Gastroesophageal sphincter (tissue), 4 donors: ENCODE measurements at places on chromosomes 3 and 15. TPM values are rescaled to one million over a fixed set of nuclear protein-coding genes. Genes with fewer than 3 reads are reported as not detected.

- no peak for ATAC-seq
These were observed 300.1 kb downstream of the ROBO1 start for GRCh38 chr3:79467721-79468120.

- ATAC-seq = no peak
These were observed 308.5 kb downstream of the SV2B start for GRCh38 chr15:91408476-91409076.

GRCh38 chr15:59299929-59300617 lies 72.6 kb downstream of the MYO1E start:
- ATAC-seq = peak; percentile 95

GRCh38 chr3:107660306-107660976 lies 137.7 kb downstream of the BBX start:
- peak; percentile 20 for ATAC-seq

- no peak for ATAC-seq
These were observed 2.4 kb upstream of the MESD start for GRCh38 chr15:80992006-80992405.

GRCh38 chr3:31831591-31831990 lies 149.5 kb downstream of the OSBPL10 start:
- ATAC-seq = no peak

GRCh38 chr3:53525765-53526703 lies 31.6 kb downstream of the CACNA1D start:
- ATAC-seq = peak; percentile 81

DNA sequence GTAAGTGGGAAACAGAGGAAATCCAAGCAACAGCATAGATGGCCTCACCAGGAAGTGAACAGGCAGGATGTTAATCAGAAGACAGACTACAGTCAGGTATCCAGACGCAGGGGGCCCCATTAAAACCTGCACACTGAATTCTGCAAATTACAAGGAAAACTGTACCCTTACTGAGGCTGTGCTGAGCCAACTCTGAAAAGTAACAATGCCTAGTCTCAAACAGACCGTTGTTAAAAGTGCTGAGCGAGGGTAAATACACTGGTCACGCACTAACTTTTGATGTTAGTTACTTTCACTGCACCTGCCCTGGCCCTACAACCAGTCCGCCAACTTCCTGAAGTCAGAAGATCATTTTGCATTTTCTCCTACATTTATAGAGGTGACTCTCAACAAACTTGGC lies 1.0 kb downstream of the TAMM41 start:
- ATAC-seq = no peak

- no peak for ATAC-seq
These were observed 24.9 kb upstream of the ARPIN start for GRCh38 chr15:89937365-89938350.

- no peak for ATAC-seq
These were observed 92.8 kb upstream of the DCBLD2 start for GRCh38 chr3:98994128-98994762.

GRCh38 chr15:72047020-72047419 lies 70.9 kb downstream of the MYO9A start:
- ATAC-seq = no peak

GRCh38 chr3:82044930-82045705 lies 283.7 kb upstream of the GBE1 start:
- ATAC-seq = no peak

GRCh38 chr15:68875377-68876116 lies 54.8 kb upstream of the SPESP1 start:
- peak; percentile 87 for ATAC-seq

DNA sequence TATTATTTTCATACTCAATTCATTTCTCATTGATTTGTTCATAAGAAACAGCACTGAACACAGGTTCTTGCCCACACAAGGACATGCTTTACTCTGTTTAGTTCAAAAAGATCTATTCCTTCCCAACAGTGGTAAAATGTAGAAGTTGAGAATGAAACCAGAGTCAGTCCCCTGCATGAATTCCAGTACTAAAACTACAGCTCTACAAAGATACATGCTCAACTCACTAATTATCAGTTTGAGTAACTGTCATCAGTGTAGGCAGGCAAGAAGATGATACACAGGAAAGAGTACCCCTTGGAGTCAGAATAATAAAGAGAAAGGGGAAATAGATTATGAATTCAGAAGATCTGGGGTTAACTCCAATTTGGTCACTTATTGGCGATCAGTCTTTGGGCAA lies 43.2 kb downstream of the NR2E3 start:
- no peak for ATAC-seq

GRCh38 chr15:54576298-54576935 lies 598.2 kb downstream of the UNC13C start:
- ATAC-seq = no peak

DNA sequence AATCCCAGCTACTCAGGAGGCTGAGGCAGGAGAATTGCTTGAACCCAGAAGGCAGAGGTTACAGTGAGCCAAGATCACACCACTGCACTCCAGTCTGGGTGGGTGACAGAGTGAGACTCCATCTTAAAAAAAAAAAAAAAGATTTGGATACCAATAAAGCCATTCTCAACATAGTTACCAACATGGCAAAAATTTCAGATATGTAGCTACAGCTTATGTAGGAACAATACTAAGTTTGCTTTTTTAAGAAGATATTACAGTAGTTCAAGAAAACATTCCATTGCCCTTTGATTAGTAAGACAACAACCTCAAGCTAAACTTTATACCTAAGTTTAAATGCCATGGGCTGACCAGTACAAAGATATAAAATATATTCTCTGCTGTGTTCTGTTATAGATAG lies 34.4 kb downstream of the ZNF106 start:
- ATAC-seq = no peak

DNA sequence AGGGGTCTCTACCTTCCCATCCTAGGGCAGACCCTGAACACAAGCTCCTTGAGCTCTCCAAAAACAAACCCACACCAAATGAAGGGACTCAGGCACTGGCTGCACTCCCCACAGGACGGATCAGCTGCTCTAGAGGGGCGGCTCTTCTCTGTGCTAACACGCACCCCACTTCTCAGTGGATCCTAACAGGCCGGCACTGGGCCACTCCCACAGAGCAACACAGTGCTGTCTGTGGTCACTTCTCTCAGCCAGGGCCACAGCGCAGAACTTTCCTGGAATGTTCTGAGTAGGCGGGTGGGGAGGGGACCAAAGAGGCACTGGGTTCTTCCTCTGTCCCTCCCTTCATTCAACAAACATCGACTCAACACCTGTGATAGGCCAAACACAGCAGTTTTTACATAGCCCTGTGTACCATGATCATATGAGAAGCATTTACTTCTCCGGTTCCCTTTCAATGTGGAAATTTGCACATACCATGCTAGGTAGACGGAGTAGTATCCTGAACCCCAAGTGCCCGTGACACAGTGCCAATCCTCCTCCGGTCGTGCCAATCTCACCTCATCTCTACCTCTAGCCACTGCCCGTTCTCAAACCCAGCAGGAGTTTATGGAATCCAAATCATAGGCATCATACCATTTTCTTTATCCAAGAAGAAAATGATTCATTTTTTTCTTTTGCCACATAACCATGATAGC lies 98.1 kb downstream of the LRIG1 start:
- no peak for ATAC-seq

- peak; percentile 72 for ATAC-seq
These were observed 11.2 kb downstream of the ATP8B4 start for GRCh38 chr15:50107591-50108408.

DNA sequence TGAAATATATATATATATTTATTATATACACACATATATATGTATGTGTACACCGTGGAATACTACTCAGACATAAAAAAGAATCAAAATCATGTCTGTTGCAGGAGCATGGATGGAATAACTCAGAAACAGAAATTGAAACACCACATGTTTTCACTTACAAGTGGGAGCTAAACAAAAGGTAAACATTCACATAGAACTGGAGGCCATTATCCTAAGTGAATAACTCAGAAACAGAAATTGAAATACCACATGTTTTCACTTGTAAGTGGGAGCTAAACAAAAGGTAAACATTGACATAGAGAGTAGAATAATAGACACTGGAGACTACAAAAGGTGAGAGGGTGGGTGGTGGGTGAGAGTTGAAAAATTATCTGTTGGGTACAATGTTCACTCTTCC lies 171.5 kb upstream of the GOLIM4 start:
- ATAC-seq = no peak

GRCh38 chr3:65026151-65026550 lies 338.4 kb upstream of the ADAMTS9 start:
- ATAC-seq = no peak

DNA sequence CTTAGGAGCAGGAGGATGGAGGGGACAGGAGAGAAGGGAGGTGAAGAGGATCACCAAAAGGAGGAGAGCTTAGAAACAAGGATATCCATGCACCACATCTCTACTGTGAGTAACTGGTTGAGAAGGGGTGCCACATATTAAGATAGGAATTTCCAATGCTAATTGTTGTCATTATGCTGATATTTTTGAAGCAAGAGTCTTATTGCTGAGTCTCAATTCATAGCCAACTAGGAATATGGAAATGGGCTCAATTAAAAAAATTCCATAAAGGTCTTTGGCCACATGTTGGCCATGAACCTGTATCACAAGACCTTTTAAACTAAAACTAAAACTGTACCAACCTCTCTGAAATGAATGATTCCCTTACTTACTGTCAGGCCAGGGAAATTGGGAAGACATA lies 642.6 kb downstream of the MAGI1 start:
- no peak for ATAC-seq

- no peak for ATAC-seq
These were observed 60.8 kb downstream of the RIOX2 start for GRCh38 chr3:97911459-97911858.

DNA sequence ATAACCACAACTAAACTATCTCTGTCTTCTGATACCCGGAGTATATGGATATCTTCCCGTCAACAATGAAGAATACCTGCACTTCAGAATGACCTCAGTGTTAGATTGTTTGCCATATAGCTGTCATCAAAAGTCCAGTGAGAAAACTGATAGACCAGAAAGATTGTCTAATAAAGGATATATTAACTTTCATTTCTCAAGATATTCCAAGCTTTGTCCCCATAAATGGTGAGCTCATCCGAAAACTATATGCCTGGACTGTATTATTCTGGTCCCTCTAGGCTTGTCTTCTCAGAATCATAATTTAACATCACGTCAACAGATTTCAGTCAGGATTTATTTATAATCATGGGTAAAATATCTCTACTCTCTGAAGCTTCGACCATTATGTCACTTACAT lies 100.5 kb downstream of the ATP8B4 start:
- ATAC-seq = no peak

DNA sequence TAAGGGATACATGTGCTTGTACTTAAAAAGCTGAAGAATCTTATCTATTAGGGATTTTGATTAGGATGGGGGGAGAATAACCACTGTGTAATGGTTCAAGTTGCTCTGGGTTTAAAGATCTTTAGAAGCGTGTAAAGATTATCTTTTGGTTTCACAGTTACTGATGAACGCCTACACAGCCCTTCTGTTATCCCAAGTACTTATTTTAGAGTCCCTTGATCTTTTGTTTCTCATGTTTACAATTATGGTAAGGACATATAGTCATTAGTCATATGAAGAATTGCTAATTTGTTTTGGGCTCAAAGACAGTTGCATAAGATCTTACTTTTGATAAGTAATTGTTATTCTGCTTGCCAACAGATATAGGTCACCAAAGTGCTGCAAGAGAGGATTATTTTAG lies 160.1 kb downstream of the PLCL2 start:
- ATAC-seq = no peak

DNA sequence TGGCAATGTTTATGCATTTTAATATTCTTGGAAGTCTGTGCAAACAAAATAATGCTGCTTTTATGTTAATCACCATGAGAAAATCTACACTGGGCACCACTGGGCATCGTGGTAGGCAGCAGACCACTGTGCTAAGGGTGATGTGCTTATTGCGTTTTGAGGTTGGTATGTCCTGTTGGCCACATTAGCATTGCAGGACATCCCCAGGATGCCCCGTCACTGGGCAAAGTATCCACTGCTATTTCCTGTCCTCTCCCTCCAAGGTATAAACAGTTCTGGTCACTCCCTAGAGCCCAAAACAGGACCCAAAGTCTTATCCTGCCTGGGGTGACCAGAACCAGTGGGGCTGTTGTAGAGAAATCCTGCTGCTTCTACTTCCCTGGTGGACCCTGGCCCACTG lies 284.2 kb upstream of the ROPN1 start:
- peak; percentile 12 for ATAC-seq

- ATAC-seq = no peak
These were observed 2.9 kb downstream of the SHOX2 start for GRCh38 chr3:158103081-158103886.

- ATAC-seq = no peak
These were observed 511.3 kb downstream of the FGF12 start for GRCh38 chr3:192216067-192216466.

DNA sequence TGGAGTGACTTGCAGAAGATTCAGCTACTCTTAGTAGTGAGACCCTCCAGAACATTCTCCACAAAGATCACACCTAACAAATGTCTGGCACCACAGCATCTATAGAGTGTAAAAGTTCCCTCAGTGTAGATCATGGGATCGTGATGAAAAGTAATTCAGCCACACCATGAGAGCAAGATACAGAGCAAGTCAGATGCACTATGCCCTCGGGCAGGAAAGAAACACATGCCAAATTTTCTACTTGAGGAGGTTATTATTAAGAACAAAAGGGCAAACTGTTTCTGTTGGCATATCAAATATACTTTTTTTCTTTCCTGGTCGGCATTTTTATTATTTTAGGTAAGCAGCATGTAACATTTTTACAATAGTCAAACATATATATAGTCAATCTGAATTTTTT lies 44.8 kb upstream of the SNTN start:
- ATAC-seq = no peak

GRCh38 chr3:159150180-159150579 lies 348.3 kb downstream of the MFSD1 start:
- ATAC-seq = no peak

The ARRDC4 gene
- total RNA-seq = 127 TPM

The CD86 gene
- 6.6 TPM for total RNA-seq

The PIAS1 gene
- 26.6 TPM for total RNA-seq

The FANCD2OS gene
- not detected for total RNA-seq

The ARL6IP5 gene
- 153 TPM for total RNA-seq

The RAB6B gene
- total RNA-seq = 5.0 TPM

The NIT2 gene
- total RNA-seq = 13.0 TPM

The IQCF5 gene
- not detected for total RNA-seq

The MOBP gene
- total RNA-seq = not detected

The MESP2 gene
- not detected for total RNA-seq

The HDC gene
- 3.1 TPM for total RNA-seq

The CLDN1 gene
- 3.0 TPM for total RNA-seq

The MNS1 gene
- 2.0 TPM for total RNA-seq

The ADAMTS9 gene
- total RNA-seq = 53.8 TPM

The IL16 gene
- 35.2 TPM for total RNA-seq
